Panc1 (cell line): ENCODE measurements at places on chromosomes 2 and 18. TPM values are rescaled to one million over a fixed set of nuclear protein-coding genes. Genes with fewer than 3 reads are reported as not detected.

DNA sequence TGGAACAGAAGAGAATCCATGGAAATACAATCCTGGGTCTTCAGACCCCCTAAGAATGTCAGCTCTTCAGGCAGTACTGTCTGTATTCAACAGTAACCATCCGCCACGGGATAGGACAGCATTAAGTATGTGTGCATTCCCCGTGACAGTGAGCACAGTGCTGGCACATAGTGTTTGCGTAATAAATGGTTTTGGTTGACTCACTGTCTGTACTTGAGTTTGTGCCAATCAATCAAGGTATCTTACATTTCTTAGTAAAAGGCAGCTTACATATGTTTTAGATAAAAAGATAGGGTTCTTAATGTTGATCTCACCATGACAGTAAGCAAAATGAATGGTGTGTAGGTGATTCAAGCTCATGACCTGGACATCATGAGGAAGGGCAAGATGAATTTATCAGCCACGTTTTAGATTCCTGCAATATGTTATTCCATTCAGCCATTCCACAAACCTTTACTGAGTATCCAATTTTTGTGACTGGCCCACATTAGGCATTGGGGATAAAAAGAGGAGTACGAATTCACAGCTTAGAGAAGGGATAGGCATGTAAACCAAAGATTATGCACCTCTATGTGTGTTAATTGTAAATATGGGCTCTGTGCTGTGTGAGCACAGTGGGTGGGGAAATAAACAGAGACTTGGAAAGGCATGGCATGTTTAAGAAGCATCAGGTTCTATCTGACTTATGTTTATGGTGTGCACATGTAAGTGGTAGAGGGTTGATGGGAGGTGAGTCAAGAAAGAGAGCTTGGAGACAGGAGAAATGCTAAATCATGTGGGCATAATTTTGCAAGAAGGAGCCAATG lies 258.8 kb downstream of the SLC8A1 start:
- no peak for DNase-seq
- peaks cover 5% of the 10 kb centered on the region; the same call in 1 of the 2 replicates for H3K27me3 ChIP-seq
- no peak overlapping the region for H3K4me3 ChIP-seq
- H3K4me1 ChIP-seq = no peaks in the 10 kb centered on the region
- no peak overlapping the region for H3K27ac ChIP-seq

DNA sequence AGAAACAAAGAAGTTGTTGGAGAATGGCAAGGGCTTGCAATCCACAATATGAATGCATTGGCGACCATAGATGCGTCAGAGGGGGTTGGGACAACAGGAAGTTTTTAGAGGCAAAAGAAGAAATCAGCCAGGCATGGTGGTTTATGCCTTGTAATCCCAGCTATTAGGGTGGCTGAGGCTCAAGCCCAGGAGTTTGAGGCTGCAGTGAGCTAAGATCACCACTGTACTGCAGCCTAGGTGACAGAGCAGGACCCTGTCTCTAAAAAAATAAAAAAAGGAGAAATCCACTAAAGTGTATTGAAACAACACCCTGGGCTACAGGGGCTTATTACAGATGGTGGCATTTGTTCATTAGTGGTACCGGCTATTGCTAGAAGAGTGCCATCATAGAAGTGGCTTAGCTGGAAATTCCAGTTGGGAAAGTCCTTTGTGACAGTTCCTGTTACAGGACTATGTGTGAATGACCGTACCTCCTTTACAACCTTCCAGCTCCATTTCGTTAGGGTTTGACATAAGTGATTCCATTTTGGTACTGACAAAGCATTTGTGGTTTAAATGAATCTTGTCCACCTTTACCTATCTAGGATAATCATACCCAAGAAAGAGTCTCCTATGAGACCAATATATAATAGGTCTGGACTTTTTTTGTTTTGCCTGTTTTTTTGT lies 10.7 kb upstream of the WDSUB1 start:
- DNase-seq = no peak
- no peaks in the 10 kb centered on the region for H3K27me3 ChIP-seq
- no peaks in the 10 kb centered on the region for H3K36me3 ChIP-seq
- H3K4me1 ChIP-seq = no peaks in the 10 kb centered on the region
- no peak overlapping the region for H3K4me3 ChIP-seq
- no peak overlapping the region for H3K27ac ChIP-seq

GRCh38 chr2:175686002-175686401 lies 316.1 kb downstream of the LNPK start:
- no peak overlapping the region for H3K4me3 ChIP-seq
- no peaks in the 10 kb centered on the region for H3K4me1 ChIP-seq
- no peak for DNase-seq
- H3K36me3 ChIP-seq = no peaks in the 10 kb centered on the region
- H3K27me3 ChIP-seq = peaks cover 6% of the 10 kb centered on the region; the same call in 1 of the 2 replicates
- H3K27ac ChIP-seq = no peak overlapping the region

DNA sequence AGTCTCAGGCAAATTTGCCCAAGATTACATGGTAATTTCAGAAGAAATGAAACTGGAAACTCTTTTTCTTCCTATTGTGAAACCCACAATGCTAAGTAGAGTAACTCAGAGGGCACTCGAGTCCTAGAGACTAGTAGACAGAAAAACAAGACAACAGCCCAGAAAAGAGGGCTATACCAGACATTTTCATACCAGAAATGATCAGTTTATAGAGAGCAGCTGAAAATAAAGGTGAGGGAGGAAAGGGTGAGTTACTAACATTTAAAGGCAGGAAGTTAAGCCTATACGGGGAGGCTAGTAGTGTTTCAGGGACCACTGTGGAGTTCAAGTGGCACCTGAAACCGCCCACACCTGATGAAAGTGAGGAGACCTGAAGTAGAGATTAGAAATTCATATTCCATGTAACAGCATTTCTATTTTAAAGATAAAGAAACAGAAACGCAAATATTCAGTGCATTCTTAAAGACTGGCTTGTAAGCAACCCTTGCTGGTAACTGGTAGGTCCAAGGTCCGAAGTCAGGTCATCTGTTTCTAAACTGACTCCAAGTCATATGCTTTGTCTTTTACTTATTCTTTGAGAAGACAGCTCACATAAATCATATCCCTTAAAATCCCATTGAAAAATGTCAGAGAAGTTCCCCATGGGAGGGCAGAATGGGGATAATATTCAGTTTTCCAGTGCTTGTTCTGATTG lies 145.1 kb upstream of the ITGB6 start:
- no peak overlapping the region for H3K4me3 ChIP-seq
- DNase-seq = no peak
- no peak overlapping the region for H3K27ac ChIP-seq

GRCh38 chr18:29160170-29160569 lies 983.2 kb upstream of the CDH2 start:
- H3K27me3 ChIP-seq = no peaks in the 10 kb centered on the region
- no peaks in the 10 kb centered on the region for H3K4me1 ChIP-seq

DNA sequence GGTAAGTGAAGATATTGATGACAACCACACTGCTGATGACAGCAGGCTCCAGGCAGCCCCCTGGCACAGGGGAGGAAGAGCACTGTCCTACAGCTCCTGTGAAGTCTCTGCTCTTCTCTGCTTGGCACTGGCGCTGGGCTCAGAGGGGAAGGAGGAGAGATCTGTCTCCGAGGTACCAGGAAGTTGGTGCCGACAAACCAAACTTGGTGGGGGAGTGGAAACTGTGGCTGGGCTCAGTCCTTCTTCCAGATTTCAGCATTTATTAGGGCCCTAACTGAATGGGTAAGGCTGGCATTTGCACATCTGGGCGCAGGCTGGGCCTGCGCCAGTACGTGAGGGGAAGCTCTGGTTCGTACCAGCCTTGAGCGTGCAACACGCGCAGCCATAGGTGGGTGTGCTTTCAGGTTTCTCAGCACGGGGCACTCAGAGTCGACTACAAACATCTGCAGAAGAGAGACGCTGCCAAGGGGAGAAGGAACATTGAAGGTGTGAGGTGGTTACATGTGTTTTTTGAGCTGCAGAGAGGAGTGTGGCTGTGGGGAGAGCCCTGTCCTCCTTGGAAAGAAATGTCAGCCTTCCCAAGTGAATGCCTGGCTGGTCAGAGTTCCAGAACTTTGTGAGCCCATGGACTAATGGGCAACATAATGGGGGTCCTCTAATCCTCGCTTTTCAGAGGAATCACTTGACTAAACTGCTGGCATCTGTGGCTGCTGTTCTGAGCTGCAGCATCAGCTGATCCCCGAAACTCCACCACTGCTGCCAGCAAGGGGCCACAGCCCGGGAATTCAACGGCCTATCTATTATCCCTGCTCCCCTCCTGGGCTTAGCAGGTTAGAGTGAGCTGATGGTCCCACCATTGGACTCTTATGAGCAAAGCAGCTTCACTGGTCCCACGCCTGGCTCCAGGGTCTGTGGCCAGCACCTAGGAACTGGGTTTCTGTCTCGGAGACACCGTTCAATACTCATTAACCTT lies 55.2 kb upstream of the SEMA4C start:
- H3K4me3 ChIP-seq = no peak overlapping the region
- no peaks in the 10 kb centered on the region for H3K4me1 ChIP-seq
- no peaks in the 10 kb centered on the region for H3K27me3 ChIP-seq
- no peak for DNase-seq

GRCh38 chr2:217836901-217837491 lies 165.8 kb downstream of the TNS1 start:
- no peaks in the 10 kb centered on the region for H3K4me1 ChIP-seq
- no peaks in the 10 kb centered on the region for H3K36me3 ChIP-seq
- H3K27me3 ChIP-seq = no peaks in the 10 kb centered on the region; the same call in 1 of the 2 replicates
- no peak overlapping the region for H3K4me3 ChIP-seq
- no peak for DNase-seq
- H3K27ac ChIP-seq = no peak overlapping the region

DNA sequence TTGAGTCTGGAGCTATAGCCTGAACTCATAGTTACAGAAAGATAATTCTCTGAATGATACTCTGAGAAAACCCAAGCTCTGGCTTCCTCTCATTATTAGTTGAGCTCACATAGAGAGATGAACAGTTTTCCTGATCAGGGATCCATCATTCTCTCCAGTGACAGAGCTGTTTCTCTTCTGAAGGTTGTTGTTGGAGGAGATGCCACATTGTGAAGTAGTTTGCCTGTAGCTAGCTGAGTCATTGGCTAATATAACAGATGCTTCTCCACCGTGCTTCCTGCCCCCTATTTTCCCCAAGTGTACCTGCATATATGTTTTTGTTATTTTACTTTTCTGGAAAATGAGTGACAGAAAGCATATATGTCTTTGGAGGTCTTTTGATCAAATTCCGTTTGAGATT lies 64.6 kb downstream of the OSBPL6 start:
- H3K4me3 ChIP-seq = no peak overlapping the region
- H3K27ac ChIP-seq = no peak overlapping the region
- no peaks in the 10 kb centered on the region for H3K4me1 ChIP-seq
- H3K36me3 ChIP-seq = no peaks in the 10 kb centered on the region
- H3K27me3 ChIP-seq = no peaks in the 10 kb centered on the region

- no peak overlapping the region for H3K4me3 ChIP-seq
- H3K36me3 ChIP-seq = no peaks in the 10 kb centered on the region
- peaks cover 46% of the 10 kb centered on the region for H3K4me1 ChIP-seq
- no peak for DNase-seq
Observed at GRCh38 chr2:235011929-235012631, 60.3 kb downstream of the SH3BP4 start.

DNA sequence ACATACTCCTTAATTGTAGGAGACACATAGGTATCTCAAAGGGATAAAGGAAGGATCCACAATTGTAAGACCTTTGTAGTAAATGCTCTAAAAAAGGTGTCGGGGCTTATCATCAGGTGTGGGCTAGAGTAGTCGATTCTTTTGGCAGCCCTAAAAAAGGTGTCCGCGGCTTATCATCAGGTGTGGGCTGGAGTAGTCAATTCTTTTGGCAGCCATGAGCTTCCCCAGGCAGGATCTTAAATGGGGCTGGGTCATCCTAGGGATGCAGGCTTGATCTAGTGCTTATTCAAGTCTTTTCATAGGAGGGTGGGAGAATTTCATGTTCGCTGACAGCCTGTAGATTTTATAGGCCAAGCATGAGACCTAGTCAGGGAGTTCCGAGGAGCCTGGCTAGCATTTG lies 406.4 kb upstream of the VWC2L start:
- no peaks in the 10 kb centered on the region for H3K4me1 ChIP-seq
- H3K27me3 ChIP-seq = no peaks in the 10 kb centered on the region
- H3K36me3 ChIP-seq = no peaks in the 10 kb centered on the region

GRCh38 chr2:219675221-219675620 lies 47.8 kb downstream of the SLC4A3 start:
- no peak overlapping the region for H3K27ac ChIP-seq
- H3K27me3 ChIP-seq = peaks cover 5% of the 10 kb centered on the region
- DNase-seq = no peak
- H3K4me3 ChIP-seq = no peak overlapping the region
- no peaks in the 10 kb centered on the region for H3K4me1 ChIP-seq

DNA sequence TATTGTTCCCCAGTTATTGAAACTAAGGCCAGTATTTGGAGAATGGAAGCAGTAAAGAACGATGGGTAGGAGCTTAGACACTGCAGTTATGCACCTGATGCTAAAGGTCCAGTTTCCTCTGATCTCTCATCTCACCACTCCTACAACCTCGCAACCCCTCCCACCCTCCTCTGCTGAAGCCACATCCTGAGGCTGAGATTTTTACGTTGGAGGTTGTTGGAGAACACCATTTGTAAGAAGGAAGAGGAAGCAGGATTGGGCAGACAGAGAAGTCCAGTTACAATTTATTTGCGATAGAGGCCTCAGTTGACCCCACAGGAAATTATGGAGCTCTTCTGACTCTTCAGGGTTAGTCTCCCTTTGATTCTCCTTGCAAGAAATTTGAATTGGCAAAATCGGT lies 54.3 kb upstream of the NDUFV2 start:
- no peak overlapping the region for H3K4me3 ChIP-seq
- no peaks in the 10 kb centered on the region for H3K27me3 ChIP-seq
- no peak overlapping the region for H3K27ac ChIP-seq

DNA sequence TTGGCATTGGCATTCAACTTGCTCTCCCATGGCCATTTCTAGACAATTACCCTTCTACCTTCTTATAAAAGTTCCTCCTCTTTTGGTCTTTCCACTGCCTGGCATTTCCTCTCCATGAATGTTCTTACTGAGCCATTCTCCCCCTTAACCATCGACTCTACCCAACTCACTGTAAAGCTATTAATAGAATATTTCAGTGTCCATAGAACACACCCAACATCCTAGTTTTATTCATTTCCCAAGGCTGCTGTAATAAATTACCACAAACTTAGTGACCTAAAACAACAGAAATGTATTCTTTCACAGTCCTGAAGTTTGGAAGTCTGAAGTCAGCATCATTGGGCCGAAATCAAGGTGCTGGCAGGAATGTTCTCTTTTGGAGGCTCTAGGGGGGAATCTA lies 170.0 kb upstream of the ATP5MC3 start:
- no peak for DNase-seq
- no peaks in the 10 kb centered on the region for H3K4me1 ChIP-seq
- peaks cover 6% of the 10 kb centered on the region; the same call in 1 of the 2 replicates for H3K27me3 ChIP-seq
- H3K27ac ChIP-seq = no peak overlapping the region
- no peaks in the 10 kb centered on the region for H3K36me3 ChIP-seq

The ASTL gene
- total RNA-seq = 0.18 TPM

The SLC40A1 gene
- total RNA-seq = 0.74 TPM

The DYSF gene
- total RNA-seq = 0.31 TPM

The ANKRD30B gene
- not detected for total RNA-seq

The PPP4R1 gene
- total RNA-seq = 80.6 TPM

The AMER3 gene
- total RNA-seq = not detected

The NDC80 gene
- total RNA-seq = 36.0 TPM
